ENCODE measurements at places on chromosomes 2 and 18. TPM values are rescaled to one million over a fixed set of nuclear protein-coding genes. Genes with fewer than 3 reads are reported as not detected.

The CNDP1 gene
- not detected for total RNA-seq

The CDCA7 gene
- total RNA-seq = not detected

GRCh38 chr2:212921061-212921460 is 230.4 kb downstream of the IKZF2 start:
- DNase-seq = no peak

GRCh38 chr2:43300222-43300621 is 73.8 kb upstream of the ZFP36L2 start:
- no peak for DNase-seq

GRCh38 chr2:119673796-119674195 is 5.2 kb upstream of the TMEM177 start:
- no peak for DNase-seq

- no peak for DNase-seq
These were observed 45.0 kb downstream of the EMILIN2 start for GRCh38 chr18:2891526-2892431.

GRCh38 chr2:16745466-16745865 is 79.8 kb upstream of the CYRIA start:
- DNase-seq = no peak

DNA sequence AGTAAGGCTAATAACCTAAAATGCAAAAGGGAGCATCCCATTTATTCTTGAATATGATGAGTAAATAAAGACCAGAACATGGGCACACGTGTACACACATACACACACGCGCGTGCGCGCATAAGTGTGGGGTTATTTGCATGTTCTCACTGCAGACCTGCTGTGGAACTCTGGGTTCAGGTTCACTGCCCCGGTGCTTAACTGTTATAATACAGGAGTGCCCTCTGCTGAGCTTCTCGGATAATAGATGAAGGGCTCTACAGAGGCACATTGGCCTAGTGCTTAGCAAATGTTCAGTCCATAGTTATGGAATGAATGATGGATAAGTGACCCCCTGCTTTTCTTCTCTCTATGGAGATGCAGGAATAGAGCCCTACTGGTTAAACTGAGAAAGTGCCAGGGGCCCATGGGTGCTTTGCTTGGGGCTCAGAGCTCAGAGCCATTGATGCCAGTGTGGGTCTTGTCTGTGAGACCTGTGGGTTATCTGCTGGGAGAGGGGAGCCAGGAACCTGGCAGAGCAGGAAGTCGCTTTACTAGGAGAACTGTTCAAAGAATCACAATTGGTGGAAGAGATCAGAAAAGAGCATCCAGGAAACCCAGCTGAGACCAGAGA is 3.6 kb upstream of the ARL4C start:
- DNase-seq = no peak

- DNase-seq = no peak
These were observed 426.9 kb downstream of the CDH2 start for GRCh38 chr18:27750014-27750413.

DNA sequence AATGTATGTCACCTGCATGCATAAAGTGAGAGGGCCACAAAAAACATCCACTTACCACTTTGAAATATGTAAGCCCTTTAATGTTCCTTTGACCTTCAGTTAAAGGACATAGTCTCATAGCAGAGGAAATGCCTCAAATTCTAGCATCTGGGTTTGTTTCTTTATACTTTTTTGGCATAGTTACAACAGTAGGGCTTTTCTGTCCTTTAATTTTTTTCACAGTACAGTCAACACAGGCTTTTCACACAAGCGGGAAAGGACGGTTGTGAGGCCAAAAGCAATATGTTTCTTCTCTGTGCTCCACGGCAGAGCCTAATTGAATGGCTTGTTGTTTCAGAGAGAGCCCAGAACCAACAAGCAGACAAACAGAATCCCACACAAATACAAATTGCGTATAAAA is 57.6 kb downstream of the CRIM1 start:
- DNase-seq = no peak

- no peak for DNase-seq
These were observed 63.4 kb downstream of the SMAD7 start for GRCh38 chr18:48887294-48887904.

- DNase-seq = no peak
These were observed 34.9 kb downstream of the SLC38A11 start for GRCh38 chr2:164920430-164920829.

Data from omental fat pad (tissue), 4 donors.